ENCODE measurements at places on chromosomes 6 and 20. TPM values are rescaled to one million over a fixed set of nuclear protein-coding genes. Genes with fewer than 3 reads are reported as not detected.

The C6orf58 gene
- total RNA-seq = 0.25 TPM

The SLC12A5 gene
- total RNA-seq = 17.2 TPM

The OPRM1 gene
- total RNA-seq = 0.98 TPM

The ARMH2 gene
- total RNA-seq = not detected

The WFDC11 gene
- not detected for total RNA-seq

The TFAP2C gene
- total RNA-seq = 3.9 TPM

The NNAT gene
- total RNA-seq = 345 TPM

The PCED1A gene
- 17.2 TPM for total RNA-seq

All from temporal lobe (tissue), 4 donors.